ENCODE measurements at places on chromosomes 16 and 17.

GRCh38 chr17:57945996-57946797 is 9.0 kb downstream of the CUEDC1 start:
- peak; percentile 12 for DNase-seq

GRCh38 chr16:15980329-15980728 is 30.9 kb downstream of the ABCC1 start:
- DNase-seq: no peak

DNA sequence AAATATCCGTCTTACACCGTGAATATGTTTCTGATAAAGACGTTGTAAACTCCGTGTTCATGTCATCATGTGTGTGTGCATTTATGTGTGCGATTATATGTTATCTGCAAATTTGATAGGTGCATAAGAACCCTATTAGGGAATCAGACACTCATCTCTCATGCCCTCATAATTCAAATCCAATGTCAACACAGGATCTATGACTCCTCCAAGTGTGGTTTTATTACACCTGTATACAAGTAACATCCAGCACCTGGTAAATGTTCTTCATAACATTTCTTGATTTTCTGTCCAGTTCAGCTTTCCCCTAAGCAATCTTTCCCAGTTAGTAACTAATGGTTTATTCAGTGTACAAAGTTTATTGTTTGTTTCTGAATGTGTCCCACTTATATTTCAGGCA is 681.9 kb downstream of the CDH11 start:
- no peak for DNase-seq

DNA sequence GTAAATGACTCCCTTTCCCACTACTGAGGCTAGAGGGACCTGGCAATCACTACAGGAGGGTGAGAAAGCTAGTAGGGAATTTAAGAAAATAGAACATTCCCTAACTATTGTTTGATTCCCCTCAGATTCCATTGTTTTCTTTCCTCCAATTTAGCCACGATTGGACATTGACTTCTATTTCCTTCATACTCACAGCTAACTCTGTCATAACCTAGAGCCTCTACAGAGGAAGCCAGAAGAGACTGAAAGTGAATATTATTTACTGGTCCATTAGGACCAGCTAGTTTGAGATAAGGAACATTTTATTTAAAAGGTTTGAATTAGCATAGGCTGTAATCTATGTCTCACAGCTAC is 14.9 kb downstream of the SNF8 start:
- no peak for DNase-seq

GRCh38 chr16:50067290-50067853 is 1.6 kb downstream of the HEATR3 start:
- peak; percentile 29 for DNase-seq

DNA sequence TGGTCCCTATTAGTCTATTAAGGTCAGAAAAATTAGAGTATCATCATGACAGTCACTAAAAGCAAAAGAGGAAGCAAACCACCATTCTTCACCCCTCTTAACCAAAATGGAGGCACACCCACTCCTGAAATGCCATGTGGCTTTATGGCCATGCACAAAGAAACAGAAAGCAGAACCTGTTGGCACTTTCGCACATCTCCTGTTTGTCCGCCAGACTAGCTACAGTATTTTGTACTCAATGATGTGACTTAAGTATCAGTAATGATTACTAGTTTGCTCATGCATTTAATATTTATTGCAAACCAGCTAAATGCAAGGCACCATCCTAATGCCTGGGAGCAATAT is 70.2 kb upstream of the GNAO1 start:
- DNase-seq: peak; percentile 4

DNA sequence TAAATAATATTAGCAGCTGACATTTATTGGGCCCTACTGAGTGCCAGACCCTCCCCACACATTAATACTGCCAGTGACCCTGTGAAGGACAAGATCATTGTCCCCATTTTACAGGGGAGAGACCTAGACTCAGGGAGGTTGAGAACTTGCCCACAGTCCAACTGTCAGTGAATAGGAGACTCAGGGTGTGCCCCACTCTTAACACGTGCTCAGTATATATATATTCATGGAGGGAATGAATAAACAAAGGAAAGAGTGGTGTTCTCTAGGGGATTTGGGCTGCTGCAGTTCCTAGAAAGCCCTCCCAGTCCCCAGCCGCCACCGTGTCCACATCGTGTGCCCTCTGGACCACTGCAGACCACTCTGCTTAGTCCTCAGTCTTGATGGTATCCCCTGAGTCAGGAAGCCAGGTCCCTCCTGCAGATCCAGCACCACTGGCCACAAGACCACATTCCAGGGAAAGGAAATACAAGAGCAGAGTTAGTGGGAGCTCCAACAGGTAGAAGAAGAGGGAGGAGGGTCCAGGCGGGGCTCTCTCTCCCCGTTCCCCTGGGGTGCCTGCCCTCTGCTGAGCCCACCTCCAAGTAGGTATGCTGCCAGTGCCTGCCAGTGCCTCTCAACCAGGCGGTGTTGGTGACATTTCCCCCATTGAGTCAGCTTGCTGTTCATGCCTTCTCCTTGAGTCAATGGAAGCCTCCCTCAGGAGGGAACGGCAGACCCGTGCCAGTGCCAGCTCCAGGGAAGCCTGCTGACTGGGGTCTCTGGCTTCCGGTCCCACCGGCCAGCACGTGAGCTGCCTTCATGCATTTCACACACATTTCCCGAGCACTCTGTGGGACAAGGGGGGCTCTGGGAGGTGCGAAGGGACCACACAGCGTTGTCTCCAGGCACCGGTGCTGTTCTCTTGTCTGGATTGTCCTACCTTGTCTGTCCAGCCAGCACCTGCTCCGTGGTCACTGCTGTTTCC is 75.6 kb downstream of the GNAO1 start:
- DNase-seq: no peak

DNA sequence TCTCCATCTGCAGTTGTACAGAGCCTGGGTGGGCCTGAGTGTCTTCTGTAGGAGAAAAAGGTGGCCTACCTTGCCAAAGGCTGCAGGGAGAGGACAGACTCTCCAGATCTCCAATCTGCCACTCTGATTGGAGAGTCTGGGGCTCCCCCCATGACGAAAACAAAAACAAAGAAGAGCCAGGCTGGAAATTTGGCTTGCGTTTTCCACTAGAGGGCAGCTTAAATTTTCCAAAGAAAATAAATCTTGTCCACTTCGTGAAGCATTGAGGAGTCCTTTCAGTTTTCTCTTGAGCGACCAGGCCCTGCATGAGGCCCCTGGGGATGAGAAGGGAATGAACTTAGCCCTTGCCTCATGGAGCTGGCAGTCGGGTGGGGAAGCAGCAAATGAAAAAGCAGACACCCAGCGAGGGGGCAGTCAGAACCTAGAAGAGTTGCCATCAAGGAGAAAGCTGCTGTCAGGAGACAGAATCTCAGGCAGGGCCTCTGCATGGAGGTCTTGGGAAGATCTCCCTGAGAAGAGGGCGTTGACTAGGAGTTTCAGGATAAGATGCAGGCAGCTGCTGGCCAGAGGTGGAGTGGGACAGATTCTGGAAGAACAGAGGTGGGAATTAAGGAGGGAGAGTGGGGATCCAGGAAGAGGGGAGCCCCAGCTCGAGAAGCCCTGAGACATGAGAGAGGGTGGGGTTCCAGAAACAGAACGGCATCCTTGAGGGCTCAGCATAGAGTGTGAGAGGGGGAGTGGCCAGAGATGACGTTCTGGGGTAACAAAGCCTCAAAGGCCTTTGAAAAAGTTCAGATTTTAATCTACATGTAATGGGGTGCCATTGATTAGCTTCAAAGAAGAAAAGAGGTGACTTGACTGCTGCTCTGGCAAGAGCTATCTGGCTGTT is 8.4 kb upstream of the SHCBP1 start:
- DNase-seq: no peak

GRCh38 chr17:49969795-49970389 is 902 bp downstream of the DLX4 start:
- DNase-seq: no peak

DNA sequence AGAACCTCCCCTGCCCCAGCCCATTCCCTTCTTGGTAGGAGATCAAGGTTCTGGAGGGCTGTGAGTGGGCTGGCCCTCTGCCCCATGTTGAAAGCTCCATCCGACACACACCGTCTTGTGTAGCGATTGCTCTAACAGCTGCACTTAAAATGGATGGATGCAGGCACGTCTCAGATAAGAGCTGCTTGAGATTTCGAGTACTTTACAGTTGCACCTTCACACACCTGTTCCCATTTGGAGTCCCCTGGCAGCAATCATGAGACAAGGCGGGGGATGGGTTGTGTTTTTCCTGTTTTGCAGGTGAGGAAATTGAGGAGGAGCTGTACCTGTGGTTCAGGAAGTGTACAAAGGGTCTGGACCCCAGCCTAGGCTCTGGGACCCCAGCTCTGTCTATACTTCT is 25.6 kb upstream of the TAC4 start:
- DNase-seq: no peak

GRCh38 chr17:1714427-1714979 is 4.3 kb upstream of the TLCD2 start:
- peak; percentile 67 for DNase-seq

- DNase-seq: no peak
Measured at GRCh38 chr17:55830699-55831471, 80.0 kb downstream of the PCTP start.

- DNase-seq: no peak
Measured at GRCh38 chr16:30122604-30123160, 338 bp downstream of the MAPK3 start.

DNA sequence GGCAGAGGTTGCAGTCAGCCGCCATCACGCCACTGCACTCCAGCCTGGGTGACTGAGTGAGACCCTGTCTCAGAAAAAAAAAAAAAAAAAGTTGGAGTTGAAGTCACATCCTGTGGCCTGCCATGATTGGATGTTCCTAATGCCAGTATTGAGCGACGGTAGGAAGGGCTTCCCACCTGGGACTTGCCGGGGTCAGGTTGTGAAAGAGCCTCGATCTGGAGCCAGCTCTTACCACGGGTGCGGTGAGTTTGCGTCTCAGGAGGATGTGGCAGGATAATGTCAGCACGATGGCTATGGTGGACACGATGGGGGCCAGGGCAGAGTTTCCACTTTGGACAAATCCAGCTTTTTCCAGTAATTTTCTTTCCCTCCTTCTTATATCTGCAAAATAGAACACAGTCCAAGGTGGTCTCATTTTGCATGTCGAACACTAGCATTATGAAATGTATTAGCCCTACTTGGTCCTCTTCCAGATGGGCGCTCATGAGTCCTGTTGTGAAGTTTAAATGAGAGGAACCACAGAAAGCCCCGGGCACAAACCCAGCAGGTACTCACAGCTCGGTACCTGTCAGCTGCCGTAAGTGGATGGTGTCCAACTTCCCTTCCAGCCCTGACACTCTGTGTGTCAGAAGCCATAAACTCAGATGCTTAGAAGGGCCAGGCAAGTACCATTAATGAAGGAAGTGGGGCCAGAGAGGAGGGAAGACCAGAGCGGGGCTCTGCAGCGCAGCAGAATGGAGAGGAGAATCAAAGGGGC is 22.2 kb downstream of the ABCC12 start:
- no peak for DNase-seq

- DNase-seq: no peak
Measured at GRCh38 chr16:71288570-71288889, 672 bp downstream of the CMTR2 start.

DNA sequence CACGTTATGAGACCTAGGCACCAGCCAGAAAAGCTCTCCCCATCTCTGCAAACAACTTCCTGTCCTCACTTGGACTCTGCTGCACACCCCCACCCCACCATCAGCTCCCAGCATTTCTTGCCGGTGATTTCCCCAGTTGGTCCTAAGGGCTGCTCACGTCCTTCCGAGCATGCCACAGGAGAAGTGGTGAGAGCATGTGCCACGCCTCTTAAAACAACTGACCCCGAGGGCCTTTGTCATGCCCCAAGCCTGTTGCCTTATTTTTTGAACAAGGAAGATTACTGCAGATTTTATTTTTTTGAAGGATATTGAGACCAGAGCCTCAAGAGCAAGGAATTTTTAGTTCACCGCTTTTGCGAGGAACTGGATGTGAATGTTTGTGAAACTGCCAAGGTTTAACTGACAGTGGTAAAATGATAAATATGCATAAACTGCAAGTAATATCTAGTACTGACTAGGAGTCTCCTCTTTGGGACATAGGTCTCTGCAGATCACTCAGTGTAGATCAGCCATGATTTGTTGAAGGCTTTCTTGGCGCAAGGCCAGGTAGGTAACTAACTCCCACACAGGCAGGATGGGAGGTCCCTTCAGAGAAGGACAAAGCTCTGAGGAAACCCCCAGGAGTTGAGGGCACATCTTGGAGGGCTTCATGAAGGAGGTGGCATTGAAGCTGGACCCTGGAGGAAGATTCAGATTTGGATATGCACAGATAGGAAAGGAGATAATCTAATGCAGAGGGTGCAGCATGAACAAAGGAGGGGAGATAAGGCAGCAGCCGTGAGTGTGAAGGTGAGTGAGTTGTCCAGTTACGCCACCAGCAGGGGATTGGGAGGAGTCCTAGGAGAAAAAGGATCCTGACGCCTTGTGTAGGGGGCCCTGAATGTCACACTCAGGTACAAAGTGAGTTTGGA is 44.7 kb downstream of the TMEM132E start:
- DNase-seq: no peak

GRCh38 chr17:32627239-32627996 is 140.6 kb downstream of the CDK5R1 start:
- DNase-seq: no peak

DNA sequence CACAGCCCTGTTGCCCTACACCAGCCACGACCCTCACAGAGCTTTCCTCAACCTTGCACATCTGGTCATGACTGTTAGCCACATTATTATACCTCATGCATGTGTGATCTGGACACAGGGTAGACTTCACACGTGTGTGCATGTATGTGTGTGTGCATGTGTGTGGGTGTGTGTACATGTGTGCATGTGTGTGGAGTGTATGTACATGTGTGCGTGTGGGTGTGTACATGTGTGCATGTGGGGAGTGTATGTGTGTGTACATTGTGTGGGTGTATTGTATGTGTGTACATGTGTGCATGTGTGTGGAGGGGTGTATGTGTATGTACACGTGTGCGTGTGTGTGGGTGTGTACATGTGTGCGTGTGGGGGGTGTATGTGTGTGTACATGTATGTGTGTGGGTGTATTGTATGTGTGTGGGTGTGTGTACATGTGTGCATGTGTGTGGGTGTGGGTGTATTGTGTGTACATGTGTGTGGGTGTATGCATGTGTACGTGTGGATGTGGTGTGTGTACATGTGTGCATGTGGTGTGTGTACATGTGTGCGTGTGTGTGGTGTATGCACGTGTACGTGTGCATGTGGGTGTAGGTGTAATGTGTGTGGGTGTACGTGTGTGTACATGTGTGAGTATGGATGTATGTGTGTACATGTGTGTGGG is 130.2 kb downstream of the C16orf95 start:
- DNase-seq: no peak

DNA sequence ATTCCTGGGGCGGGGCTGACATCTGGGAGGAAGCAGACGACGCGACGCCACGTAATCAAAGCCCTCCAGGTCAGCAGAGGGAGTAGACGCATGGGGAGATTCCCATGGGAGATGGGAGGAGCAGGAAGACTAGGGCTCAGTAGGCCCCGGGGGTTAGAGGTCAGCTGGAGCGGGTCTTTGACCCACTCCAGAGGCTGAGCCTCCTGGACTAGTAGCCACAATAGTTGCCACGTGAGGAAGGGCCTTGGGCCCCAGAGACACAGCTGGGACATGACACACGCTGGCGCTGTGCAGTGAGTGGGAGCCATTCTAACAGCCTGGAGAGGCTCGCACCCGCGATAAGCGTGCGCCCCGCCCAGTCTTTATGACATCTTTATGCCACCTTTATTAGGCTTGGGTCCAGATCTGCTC is 95.7 kb upstream of the AMZ2 start:
- no peak for DNase-seq

GRCh38 chr17:41578971-41579370 is 7.1 kb upstream of the KRT9 start:
- DNase-seq: no peak
